CD8-positive, alpha-beta memory T cell (primary cell): ENCODE measurements at places on chromosomes 13 and 19. TPM values are rescaled to one million over a fixed set of nuclear protein-coding genes. Genes with fewer than 3 reads are reported as not detected.
A peak's percentile ranks its signal among the peaks of the same experiment; 100 is the strongest.

DNA sequence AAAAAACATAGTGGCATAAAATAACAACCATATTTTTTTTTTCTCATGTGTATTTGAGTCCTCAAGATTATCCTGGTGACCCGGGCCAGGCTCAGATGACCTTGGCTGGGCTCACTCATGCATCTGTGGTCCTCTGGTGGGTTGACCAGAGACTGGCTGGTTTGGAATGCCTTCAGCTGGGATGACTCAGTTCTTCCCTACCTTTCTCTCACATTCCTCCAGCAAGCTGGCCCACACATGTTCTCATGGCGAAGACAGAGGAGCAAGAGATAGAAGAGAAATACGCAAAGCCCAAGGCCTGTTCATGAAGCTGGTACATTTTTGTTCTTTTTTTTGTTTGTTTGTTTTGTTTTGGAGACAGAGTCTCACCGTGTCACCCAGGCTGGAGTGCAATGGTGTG is 14.3 kb upstream of the ZNF541 start:
- DNase-seq: no peak
- H3K27me3 ChIP-seq: no peaks in the 10 kb centered on the region
- no peaks in the 10 kb centered on the region for H3K36me3 ChIP-seq
- no peak overlapping the region for H3K4me3 ChIP-seq
- no peak overlapping the region for H3K27ac ChIP-seq

GRCh38 chr13:59671881-59672280 is 491.8 kb downstream of the DIAPH3 start:
- no peak overlapping the region for H3K4me3 ChIP-seq
- DNase-seq: no peak
- no peaks in the 10 kb centered on the region for H3K4me1 ChIP-seq
- H3K36me3 ChIP-seq: no peaks in the 10 kb centered on the region

GRCh38 chr19:9435279-9436268 is at the start of gene ZNF266:
Gene ZNF266, minus strand, starts transcription at chr19:9435573. Its CDS starts 15,484 bp downstream, at chr19:9420089.
- peak within 1 kb of the TSS; percentile 89 for H3K4me3 ChIP-seq
- H3K4me1 ChIP-seq: peaks cover 33% of the 10 kb centered on the region
- no peaks in the 10 kb centered on the region for H3K27me3 ChIP-seq
- H3K36me3 ChIP-seq: peaks cover 19% of the 10 kb centered on the region

- H3K27ac ChIP-seq: no peak overlapping the region
- no peaks in the 10 kb centered on the region for H3K36me3 ChIP-seq
- peaks cover 4% of the 10 kb centered on the region for H3K27me3 ChIP-seq
- no peak for DNase-seq
- no peaks in the 10 kb centered on the region for H3K4me1 ChIP-seq
- no peak overlapping the region for H3K4me3 ChIP-seq
Measured at GRCh38 chr19:31378404-31378803, 29.2 kb upstream of the TSHZ3 start.

DNA sequence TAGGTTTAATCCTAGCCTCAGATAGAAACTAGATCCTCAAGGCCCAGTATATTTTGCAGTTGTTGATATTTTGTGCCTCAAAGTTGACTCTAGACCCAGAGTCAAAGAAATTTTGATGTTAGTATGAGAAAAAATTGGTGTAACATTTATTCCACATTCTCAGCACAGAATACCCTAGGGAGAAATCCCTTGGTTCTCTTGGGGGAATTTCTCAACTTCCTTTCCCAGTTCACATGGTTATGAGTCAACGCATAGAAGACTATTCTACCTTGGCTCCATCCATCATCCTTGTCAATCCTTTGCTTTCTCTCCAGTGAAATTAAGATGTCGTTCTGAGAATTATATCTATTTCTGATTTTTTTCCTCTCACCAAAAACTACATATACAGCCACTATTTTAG is 145.3 kb downstream of the POSTN start:
- no peaks in the 10 kb centered on the region for H3K27me3 ChIP-seq
- no peaks in the 10 kb centered on the region for H3K36me3 ChIP-seq
- DNase-seq: no peak
- H3K27ac ChIP-seq: no peak overlapping the region

DNA sequence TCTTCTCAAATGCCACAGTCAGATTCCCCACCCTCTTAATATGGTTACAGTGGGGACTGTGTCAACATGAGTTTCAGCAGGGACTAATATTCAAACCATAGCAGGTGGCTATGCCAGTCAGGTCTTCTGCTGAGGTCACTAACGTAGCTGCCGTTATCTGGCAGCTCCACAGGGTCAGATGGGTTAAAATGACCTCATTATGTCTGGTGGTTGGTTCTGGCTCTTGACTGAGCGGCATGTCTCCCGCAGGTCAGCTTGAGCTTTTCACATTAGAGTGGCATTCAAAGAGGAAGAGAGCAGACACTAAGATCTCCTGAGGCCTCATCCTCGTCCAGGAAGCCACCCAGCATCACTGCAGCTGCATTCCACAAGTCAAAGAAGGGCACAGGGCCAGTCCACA is 21.4 kb upstream of the IPO5 start:
- peaks cover 5% of the 10 kb centered on the region for H3K27me3 ChIP-seq
- H3K36me3 ChIP-seq: no peaks in the 10 kb centered on the region
- DNase-seq: no peak
- H3K4me1 ChIP-seq: no peaks in the 10 kb centered on the region
- H3K27ac ChIP-seq: no peak overlapping the region
- H3K4me3 ChIP-seq: no peak overlapping the region

DNA sequence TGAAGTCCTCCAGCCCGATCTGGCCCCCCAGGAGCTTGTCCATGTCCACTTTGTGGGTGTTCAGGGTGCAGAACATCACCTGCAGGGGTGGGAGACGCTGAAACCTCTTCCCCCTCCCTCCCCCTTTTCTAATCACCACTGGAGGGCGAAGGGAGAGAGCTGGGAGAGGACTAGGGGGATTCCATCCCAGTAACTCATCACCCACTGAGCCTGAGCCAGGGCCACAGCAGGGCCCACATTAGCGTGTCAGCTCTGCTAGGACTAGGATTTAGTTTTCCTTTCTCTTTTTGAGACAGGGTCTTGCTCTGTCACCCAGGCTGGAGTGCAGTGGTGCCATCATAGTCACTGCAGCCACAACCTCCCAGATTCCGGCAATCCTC is 5.5 kb upstream of the PTGER1 start:
- H3K36me3 ChIP-seq: no peaks in the 10 kb centered on the region
- H3K4me1 ChIP-seq: peaks cover 5% of the 10 kb centered on the region
- no peak for DNase-seq
- H3K4me3 ChIP-seq: no peak overlapping the region
- no peaks in the 10 kb centered on the region for H3K27me3 ChIP-seq

DNA sequence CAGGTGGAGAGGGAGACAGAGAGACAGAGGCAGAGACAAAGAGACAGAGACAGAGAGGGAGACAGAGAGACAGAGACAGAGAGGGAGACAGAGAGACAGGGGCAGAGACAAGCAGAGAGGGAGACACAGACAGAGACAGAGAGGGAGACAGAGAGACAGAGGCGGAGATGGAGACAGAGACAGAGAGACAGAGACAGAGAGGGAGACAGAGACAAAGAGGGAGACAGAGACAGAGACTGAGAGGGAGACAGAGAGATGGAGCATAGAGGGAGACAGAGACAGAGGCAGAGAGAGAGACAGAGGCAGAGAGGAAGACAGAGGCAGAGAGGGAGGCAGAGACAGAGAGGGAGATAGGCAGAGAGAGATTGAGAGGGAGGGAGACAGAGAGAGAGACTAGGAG is 29.3 kb downstream of the SBNO2 start:
- H3K4me3 ChIP-seq: no peak overlapping the region
- H3K4me1 ChIP-seq: no peaks in the 10 kb centered on the region
- H3K27me3 ChIP-seq: no peaks in the 10 kb centered on the region
- no peaks in the 10 kb centered on the region for H3K36me3 ChIP-seq
- H3K27ac ChIP-seq: no peak overlapping the region

SBK3 gene
- not detected for total RNA-seq

ETV2 gene
- total RNA-seq: 1.2 TPM

ADGRE3 gene
- total RNA-seq: not detected
